ENCODE measurements at places on chromosomes 12 and 14. TPM values are rescaled to one million over a fixed set of nuclear protein-coding genes. Genes with fewer than 3 reads are reported as not detected.

- no peaks in the 10 kb centered on the region for H3K36me3 ChIP-seq
- peak; percentile 70 for DNase-seq
- H3K27ac ChIP-seq, result peak overlapping the region; percentile 92
- no peaks in the 10 kb centered on the region for H3K27me3 ChIP-seq
- peak overlapping the region; percentile 94 for H3K4me3 ChIP-seq
Measured at GRCh38 chr14:22887990-22888378, 5.0 kb downstream of the REM2 start.

DNA sequence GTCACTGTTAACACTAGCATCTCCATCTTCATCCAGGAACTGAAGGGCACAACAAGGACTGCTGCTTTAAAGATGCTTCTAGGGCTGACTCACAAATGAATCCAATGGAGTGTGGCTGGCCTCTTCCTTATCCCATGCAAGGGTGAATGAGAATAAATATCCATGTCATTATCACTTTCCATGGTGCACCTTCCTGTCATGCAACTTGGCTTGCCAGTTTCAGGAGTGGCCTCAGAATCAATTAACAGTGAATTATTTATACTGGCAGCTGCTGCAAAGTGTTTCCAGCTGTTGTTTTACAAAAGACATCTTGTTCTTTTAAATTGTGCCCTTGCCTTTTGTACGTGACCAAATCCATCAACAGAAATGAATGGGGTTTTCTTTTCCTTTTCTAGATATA is 499.3 kb upstream of the TMEM132C start:
- H3K27ac ChIP-seq, result no peak overlapping the region
- H3K4me1 ChIP-seq, result no peaks in the 10 kb centered on the region
- DNase-seq, result no peak

DNA sequence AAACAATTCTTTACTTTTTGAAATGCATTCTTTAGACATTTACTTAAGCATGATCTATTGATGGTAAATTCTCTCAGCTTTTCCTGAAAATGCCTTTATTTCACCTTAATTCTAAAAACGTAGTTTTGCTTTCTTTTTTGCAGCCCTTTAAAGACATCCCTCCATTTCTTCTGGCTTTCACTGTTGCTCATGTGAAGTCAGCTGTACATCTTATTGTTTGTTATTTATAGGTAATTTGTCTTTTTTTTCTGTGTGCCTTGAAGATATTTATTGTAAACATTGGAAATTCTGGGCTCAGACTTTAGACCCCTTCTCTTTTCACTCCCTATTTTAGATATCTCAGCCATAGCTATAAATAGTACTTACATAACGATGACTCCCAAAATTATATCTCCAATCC is 70.4 kb downstream of the IFNG start:
- no peak overlapping the region for H3K27ac ChIP-seq
- H3K4me1 ChIP-seq, result no peaks in the 10 kb centered on the region

TAS2R19 gene
- 2.1 TPM for total RNA-seq

Measured in activated T-cell treated with anti-CD3 and anti-CD28 coated beads, Interleukin-2, amount 50 U/mL, for 72 hours (primary cell).